ENCODE measurements at places on chromosomes 3 and 15. TPM values are rescaled to one million over a fixed set of nuclear protein-coding genes. Genes with fewer than 3 reads are reported as not detected.

- DNase-seq: no peak
These were observed 327.9 kb downstream of the PTPRG start for GRCh38 chr3:61889259-61889658.

DNA sequence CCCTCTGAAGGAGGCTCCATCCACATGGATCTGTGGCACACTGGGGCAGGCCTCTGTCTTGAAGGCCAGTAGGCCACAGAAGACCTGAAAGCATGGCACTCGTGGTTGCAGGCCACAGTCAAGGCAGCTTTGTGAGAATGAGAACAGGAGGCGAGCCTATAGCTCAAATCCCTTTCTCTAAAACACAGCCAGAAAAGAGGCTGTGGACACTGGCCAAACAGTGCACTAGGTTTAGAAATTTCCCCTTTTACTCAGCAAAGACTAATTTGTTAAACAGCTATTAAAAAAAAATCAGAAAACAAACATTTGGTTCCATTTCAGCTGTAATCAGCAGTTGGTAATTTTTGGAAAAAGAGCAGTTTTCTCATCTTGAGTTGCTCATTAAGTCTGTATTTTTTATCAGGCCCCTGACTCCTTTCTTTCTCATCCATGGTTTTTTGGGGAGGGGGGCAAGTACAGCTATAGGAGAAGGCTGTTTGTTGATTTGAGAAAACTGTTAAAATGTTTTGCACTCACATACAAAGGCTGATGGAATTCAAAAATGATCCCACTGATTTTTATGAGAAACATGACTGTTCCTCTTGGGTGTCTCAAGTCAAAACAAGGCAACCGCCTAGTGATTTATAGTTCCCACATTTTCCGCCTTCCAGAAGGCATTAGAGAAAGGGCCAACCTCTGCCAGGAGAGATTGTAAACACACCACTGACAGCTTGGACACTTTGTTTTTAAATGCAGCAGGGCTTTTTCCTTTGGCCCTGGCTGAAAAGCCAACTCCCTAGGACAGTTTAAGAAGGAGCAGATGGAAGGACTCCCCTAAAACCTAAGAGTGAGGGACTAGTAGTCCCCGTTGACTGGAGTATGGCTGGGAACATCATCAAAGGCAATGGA, 28.1 kb downstream of the PARP16 start:
- no peak for DNase-seq

DNA sequence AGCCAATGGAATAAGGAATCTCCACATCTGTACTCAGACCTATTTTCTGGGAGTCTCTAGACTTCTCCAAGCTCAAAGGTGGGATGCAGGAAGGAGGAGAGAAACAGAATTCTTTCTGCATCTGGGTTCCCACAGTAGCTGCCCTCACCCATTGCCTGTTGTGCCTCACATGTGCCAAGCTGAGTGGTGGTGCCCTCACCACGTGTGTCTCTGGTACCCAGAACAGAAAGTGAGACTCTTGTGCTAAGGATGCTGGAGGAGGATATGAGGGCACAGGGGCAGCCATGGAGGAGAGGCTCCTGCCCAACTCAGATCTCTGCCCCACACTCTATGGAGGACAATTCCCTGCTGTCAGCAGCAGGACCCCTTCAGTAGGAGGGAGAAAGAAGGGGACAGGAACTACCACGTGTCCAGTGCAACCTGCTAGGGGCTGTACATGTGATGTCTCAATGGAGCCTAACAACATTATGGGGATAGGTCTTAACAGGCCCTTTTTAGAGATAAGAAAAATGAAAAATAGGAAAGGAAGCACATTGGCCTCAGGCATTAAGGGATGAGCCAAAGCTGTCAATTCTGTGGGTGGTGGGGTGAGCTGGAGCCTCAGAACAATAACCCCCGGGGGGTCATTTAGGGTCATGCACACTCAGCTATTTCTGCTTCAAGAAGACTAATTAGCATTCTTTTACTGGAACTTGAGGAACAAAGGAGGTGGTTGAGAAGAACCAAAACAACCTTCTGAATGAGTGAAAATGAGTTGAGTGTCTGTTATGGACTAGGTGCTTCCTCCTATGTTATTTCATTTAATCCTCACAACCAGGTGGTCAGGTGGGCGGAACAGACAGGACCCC, 16.3 kb upstream of the NOX5 start:
- DNase-seq: no peak

The ADIPOQ gene
- total RNA-seq: 70.8 TPM

The DPPA2 gene
- not detected for total RNA-seq

GRCh38 chr15:36110659-36110993, 468.8 kb upstream of the CDIN1 start:
- no peak for DNase-seq

The CIB1 gene
- 48.1 TPM for total RNA-seq

The MGLL gene
- total RNA-seq: 94.0 TPM

- DNase-seq: no peak
These were observed 24.8 kb upstream of the RIOX2 start for GRCh38 chr3:97996988-97997387.

DNA sequence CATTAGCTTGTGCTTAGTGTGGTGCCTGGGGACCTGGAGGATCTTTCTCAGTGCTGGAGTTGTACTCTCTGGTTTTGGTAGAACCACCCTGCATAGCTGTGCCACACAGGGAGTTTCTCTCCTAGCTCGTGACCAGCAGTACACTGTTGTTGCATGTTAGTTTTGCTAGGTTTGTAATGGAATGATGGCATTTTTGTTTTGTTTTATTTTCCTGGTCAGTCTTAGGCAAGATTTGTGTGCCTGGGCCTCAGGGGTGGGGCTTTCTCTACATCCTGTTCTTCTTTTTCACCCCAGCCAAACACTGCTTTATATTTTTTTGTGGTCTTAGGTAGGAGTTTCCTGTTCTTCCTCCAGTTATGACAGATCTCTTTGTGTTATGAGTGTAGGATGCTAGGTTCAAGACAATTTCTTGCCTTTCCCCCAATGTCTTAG, 534.5 kb upstream of the KCNMB2 start:
- no peak for DNase-seq

GRCh38 chr3:14478956-14479550, 61.1 kb downstream of the GRIP2 start:
- DNase-seq: no peak

The AGBL1 gene
- total RNA-seq: under 0.01 TPM

The PLCH1 gene
- 7.0 TPM for total RNA-seq

DNA sequence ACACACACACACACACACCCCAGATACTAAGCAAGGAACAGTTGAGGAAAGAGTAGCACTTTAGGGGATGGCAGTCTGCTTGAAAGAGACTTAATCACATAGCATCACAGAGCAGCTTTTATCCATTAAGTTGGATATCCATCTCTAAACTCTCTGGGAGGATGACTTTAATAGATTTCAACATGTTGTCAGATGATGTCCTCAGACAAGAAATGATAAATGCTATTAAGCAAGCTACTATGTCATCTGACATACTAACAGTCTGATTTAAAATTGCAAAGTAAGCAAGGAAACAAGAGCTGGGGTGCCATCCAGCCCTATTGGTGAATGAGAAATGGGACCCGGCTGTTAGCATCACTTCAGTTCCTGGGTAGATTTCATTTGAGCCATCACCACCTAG, 136.9 kb downstream of the PLCL2 start:
- no peak for DNase-seq

DNA sequence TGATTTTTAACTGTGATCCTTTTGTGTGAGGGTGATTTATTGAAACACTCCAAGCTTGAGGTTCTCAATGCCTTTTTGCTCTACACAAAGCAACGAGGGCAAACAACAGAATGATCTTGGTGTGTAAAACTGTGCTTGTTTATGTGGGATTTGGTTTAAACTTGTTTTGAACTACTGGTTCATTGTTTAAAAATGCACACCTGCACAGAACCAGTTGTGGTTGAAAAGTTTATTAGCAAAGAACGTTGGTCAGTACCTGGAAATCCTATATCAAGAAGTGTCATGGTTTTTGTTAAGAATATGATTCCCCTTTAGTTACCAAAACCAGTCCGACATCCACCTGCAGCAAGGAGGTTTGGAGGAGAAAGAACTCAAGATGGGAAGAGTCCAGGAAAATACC, 239.4 kb downstream of the WNT5A start:
- DNase-seq: no peak

The ACP3 gene
- 0.42 TPM for total RNA-seq

- peak; percentile 5 for DNase-seq
These were observed 650 bp downstream of the PYGO1 start for GRCh38 chr15:55587321-55588069.

GRCh38 chr3:192930577-192930976, 12.9 kb upstream of the MB21D2 start:
- DNase-seq: no peak

DNA sequence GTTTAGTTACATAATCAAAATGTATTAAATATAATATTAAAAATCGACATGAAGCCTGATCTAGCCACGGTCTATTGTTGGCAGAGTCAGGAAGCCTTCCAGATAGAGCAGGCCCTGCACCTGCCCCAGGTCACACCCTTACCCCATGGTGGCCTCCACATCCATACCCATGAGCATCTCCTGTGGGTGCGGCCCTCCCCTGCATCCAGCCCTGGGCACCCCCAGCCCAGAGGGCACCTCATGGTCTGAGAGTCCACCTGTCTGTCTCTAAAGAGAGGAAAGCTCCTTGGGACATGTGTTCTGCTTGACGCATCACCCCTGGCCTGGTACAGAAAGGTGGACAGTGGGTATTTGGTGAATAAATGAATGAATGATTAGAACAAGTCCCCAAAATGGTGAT, 37.2 kb upstream of the CSPG4 start:
- no peak for DNase-seq

The ZCWPW2 gene
- 2.7 TPM for total RNA-seq

GRCh38 chr15:88788816-88789215, 14.4 kb upstream of the ACAN start:
- peak; percentile 26 for DNase-seq

- DNase-seq: no peak
These were observed 18.6 kb upstream of the SLC41A3 start for GRCh38 chr3:126102530-126102951.

The SI gene
- not detected for total RNA-seq

- peak; percentile 63 for DNase-seq
These were observed 123.5 kb downstream of the RPLP1 start for GRCh38 chr15:69576035-69576526.

DNA sequence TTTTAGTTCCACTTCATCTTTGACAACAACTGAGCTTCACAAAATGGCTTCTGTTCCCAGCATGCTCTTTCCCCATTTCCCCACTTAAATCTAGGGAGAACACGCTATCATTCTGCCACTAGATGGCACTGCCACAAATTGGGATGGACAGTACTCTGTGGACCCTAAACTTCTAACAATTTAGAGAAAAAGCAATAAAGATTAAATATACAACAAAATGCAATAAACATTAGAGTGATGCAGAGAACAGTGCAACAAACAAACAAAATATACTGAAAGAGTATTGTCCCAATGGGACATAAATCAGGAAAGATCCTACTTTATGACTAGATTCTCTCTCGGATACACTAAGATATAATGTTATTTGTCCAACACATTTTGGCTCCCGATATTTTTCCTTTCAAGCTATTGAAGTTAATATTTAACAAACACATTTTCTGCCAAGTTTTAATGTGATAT, 169.7 kb upstream of the TMCO5A start:
- peak; percentile 14 for DNase-seq

GRCh38 chr3:100057716-100058575, 56.4 kb downstream of the FILIP1L start:
- no peak for DNase-seq

DNA sequence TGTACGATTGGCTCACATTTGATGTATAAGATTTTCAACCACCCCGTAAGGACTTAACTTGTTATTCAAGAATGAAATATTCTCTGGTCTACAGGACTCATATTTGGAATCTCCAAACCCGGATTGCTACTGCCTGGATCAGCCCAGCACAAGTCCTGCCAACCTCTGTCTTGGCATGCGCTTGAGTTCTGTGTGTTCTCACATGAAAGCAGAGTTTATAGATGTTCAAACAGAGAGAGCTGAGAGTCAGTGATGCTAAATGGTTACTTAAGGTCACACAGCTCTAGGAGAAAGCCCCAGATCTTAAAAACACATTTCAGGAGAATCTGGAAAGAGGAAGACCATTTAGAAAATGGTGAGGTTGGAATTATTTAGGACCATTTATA, 268.0 kb upstream of the TBL1XR1 start:
- peak; percentile 48 for DNase-seq

Data from tibial nerve (tissue), 4 donors.